WTC11 (cell line): ENCODE measurements at places on chromosomes 2 and 18. TPM values are rescaled to one million over a fixed set of nuclear protein-coding genes. Genes with fewer than 3 reads are reported as not detected.

GRCh38 chr2:240614391-240614790, 10.9 kb upstream of the GPR35 start:
- no peaks in the 10 kb centered on the region for H3K4me1 ChIP-seq
- DNase-seq, result no peak
- peaks cover 8% of the 10 kb centered on the region for H3K27me3 ChIP-seq
- no peak overlapping the region for H3K27ac ChIP-seq
- H3K4me3 ChIP-seq, result no peak overlapping the region
- peaks cover 23% of the 10 kb centered on the region for H3K36me3 ChIP-seq

DNA sequence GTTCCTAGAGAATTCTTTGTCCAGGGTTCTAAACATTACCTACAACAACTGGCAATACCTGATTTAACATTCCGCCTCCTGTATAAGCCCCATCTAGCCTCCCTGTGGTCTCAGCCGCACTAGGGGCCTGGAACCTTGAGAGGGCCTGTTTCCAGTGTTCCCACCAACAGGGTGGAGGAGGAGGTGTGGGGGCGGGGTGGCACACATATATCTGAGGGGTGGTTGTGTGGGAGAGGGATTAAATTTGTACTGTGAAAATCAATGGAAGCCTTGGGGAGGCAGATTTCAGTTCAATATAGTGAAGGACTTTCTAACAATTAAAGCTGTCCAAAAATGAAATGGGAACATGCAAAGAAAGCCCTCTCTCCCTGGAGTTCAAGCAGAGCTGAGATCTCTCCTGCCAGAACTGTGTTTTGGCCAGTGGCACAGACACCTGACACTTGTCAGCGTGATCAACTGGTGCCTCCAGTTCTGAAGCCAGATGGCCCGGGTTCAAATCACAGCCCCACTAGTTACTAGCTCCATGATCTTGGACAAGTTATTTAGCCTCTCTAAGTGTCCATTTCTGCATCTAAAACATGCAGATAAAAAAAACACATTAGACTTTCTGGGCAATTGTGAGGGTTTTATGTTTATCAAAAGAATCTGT, 17.0 kb upstream of the FZD7 start:
- DNase-seq, result no peak
- H3K4me3 ChIP-seq, result no peak overlapping the region
- H3K36me3 ChIP-seq, result no peaks in the 10 kb centered on the region
- H3K27me3 ChIP-seq, result peaks cover 32% of the 10 kb centered on the region
- H3K27ac ChIP-seq, result no peak overlapping the region

The DCC gene
- total RNA-seq, result 0.18 to 0.72 TPM (median 0.66 TPM) in 3 replicates

DNA sequence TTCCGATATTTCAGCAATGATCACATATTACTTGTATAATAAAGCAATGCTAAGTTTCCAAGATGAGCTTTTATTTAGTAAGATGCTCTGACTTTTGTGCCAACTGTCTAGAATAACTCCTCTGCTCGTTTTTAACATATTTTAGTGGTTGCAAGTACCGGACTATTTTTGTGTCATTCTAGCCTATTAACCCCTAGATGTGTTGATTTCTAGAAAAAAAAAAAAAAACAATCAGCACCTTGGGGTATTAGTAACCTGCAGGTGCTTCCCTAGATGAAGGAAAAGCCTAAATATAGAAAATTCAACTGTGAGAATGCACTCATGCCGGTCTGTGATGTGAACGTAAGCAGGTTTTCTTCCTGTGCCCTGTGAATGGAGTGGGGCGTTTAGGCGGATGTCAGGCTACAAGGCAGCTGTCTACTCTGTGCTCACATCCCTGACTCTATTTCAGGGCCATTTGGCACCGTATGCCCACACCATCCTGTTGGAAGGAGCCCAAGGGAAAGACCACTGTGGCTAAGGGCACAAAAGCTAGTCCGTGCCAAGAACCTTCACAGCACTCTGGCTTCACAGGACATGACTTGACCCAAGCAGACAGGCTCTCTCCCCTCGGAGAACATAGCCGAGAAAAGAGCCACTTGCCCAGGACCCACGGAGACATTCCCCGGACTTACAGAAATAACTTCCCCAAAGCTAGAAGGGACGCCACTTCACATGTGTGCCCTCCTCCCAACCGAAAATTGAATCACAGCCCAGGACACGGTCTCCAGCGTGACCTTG, 60.9 kb upstream of the AGAP1 start:
- no peak overlapping the region for H3K27ac ChIP-seq
- H3K36me3 ChIP-seq, result no peaks in the 10 kb centered on the region
- no peaks in the 10 kb centered on the region; the same call in 1 of the 2 replicates for H3K27me3 ChIP-seq
- H3K4me1 ChIP-seq, result no peaks in the 10 kb centered on the region

GRCh38 chr2:218029366-218030360, 26.9 kb upstream of the TNS1 start:
- H3K4me1 ChIP-seq, result peaks cover 15% of the 10 kb centered on the region
- H3K36me3 ChIP-seq, result no peaks in the 10 kb centered on the region
- no peak for DNase-seq
- H3K4me3 ChIP-seq, result no peak overlapping the region
- no peak overlapping the region for H3K27ac ChIP-seq
- peaks cover 29% of the 10 kb centered on the region for H3K27me3 ChIP-seq

- no peaks in the 10 kb centered on the region for H3K27me3 ChIP-seq
- DNase-seq, result no peak
- peaks cover 54% of the 10 kb centered on the region for H3K4me1 ChIP-seq
- no peaks in the 10 kb centered on the region for H3K36me3 ChIP-seq
- H3K4me3 ChIP-seq, result no peak overlapping the region
Observed at GRCh38 chr2:127083819-127084503, 23.0 kb downstream of the BIN1 start.

DNA sequence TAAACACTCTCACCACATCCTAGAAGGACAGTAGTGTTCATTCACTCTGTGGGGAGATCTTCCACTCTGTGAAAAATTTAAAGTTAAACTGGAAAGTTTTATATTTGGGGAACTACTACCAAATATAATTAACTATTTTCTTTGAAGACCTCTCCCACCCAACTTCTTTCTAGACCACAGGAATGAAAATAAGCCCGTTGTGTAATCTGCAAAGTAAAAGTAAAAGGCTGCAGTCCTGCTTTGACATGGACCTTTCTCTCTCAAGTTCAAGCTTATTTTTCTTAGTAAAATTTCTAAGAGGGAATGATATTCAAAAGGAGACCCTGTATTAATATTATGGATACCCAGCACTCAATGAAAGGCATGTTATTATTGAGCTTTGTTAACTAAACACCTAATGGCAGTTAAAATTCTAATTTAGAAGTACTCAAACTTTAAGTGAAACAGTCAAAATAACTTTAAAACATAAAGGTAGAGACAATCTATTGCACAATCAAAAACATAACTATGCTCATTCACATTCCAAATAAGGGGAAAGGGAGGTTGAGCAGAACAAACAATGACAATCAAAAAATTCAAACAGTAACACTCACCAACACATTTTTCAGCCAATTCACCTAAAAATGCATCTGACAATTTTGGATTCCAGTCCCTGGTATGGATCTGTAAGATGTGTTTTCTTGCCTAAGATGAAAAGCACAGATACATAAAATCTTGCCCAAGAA, 98.5 kb downstream of the ATAD2B start:
- no peaks in the 10 kb centered on the region for H3K27me3 ChIP-seq
- 0 out of 2 replicates have a peak overlapping the region, but pooled peaks have one; percentile 22 for H3K27ac ChIP-seq
- no peak for DNase-seq
- no peak overlapping the region for H3K4me3 ChIP-seq
- no peaks in the 10 kb centered on the region for H3K36me3 ChIP-seq

The NEURL3 gene
- not detected in 3 replicates for total RNA-seq

DNA sequence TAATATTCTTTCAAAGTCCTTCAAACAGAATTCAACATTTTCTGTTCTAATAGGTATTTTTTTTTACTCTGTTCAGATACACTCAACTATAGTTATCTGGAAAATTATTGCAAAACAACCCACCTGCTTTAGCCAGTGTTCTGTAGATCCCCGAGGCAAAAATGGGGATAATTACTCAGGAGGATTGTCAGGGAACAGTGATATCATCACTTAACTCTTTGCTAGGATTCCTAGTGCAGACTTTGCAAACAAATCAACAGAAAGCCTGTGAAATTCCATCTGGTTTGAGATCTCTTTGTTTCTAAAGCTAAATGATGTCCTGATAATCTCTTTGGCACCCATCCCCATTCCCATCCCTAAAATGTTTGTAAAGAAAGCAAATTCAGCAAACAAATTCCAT, 413.6 kb upstream of the MEIS1 start:
- no peaks in the 10 kb centered on the region for H3K27me3 ChIP-seq
- H3K36me3 ChIP-seq, result no peaks in the 10 kb centered on the region
- DNase-seq, result no peak
- H3K4me3 ChIP-seq, result no peak overlapping the region
- no peak overlapping the region for H3K27ac ChIP-seq
- H3K4me1 ChIP-seq, result peaks cover 12% of the 10 kb centered on the region

DNA sequence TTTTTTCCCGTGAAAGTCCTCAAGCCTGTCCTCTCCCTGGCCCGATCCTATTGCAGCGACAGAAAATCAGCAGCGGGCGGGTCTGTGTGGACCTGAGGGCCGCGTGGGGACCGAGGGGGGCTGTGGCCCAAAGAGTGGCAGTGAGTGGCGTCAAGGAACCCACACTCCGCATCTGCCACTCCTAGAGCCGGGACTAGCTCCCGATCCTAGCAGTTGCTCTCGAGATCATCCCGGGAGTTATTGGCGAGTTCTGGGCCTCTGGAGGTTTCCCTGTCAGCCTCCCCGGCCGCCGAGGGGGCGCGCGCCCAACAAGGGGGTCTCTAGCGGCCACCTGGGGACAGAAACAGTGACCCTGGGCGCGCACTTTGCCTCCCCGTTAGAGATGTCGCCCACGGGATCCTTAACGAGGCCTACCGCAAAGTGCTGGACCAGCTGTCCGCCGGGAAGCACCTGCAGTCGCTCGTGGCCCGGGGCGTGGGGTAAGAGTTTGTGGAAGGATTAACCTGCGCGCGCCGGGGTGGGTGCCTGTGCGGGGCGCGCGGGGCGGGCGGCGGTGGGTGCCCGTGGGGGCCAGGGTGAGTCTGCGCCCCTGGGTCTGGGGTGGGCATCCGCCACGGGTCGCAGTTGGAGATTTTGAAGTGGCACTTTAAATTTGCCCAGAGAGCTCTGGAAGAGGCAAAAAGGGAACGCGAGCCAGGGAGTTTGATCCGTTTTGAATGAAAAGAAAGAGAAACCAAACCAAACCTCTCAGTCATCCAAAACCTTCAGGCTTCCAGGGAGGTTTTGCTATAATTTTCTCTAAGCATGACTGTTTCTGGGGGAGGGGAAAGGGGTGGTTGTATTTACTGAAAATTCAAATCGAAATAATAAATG, 3.5 kb downstream of the ADCYAP1 start:
- H3K36me3 ChIP-seq, result no peaks in the 10 kb centered on the region; the same call in 1 of the 2 replicates
- H3K27ac ChIP-seq, result no peak overlapping the region
- DNase-seq, result peak; percentile 30

GRCh38 chr2:165633431-165633830, 160.6 kb downstream of the GALNT3 start:
- no peaks in the 10 kb centered on the region for H3K36me3 ChIP-seq
- DNase-seq, result no peak
- peak overlapping the region; percentile 91 for H3K27ac ChIP-seq
- peaks cover 52% of the 10 kb centered on the region for H3K4me1 ChIP-seq

DNA sequence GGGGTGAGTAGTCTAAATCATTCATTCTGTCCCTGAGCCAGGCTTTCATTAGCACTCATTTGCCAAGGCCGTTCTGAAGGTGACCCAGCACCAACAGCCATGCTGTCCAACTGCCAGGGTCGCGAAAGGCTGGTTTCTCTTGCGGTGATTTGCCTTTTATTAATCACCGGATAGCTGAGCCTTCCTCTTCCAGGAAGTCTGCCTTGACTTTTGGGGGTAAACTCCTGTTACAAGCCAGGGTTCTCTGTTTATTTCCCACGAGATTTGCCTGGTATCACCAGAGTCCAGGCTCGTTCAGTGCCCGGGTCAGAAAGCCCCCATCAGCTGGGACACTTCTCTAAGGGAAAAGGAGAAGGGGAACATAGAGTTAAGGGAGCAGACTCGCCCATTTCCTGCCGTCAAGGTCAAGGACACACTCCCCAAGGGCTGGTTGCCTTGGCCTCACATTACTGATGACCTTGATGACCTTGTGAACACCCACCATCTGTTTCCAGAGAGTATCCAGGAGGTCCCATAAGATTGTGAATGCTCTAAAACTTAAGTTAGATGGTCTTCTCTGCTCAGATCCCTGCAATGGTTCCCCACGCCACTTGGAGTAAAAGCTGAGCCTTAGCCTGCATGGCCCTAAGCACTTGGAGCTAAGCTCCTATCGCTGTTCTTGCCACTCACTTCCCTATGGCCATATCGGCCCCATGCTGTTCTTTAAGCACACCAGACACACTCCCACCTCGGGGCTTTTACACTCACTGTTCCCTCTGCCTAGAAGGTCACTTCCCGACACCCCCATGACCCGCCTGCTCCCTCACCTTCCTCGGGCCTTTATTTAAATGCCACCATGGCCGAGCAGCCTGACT, 118.0 kb upstream of the STPG4 start:
- peaks cover 51% of the 10 kb centered on the region for H3K4me1 ChIP-seq
- H3K27me3 ChIP-seq, result no peaks in the 10 kb centered on the region
- H3K27ac ChIP-seq, result no peak overlapping the region
- no peak for DNase-seq
- peak overlapping the region; percentile 27; the same call in 1 of the 2 replicates for H3K4me3 ChIP-seq

The TSGA10 gene
- 8.9 to 9.3 TPM (median 9.1 TPM) in 3 replicates for total RNA-seq

GRCh38 chr2:137096693-137097092, 331.3 kb downstream of the THSD7B start:
- DNase-seq, result peak; percentile 53
- no peaks in the 10 kb centered on the region for H3K27me3 ChIP-seq
- peak overlapping the region; percentile 85 for H3K27ac ChIP-seq
- peaks cover 18% of the 10 kb centered on the region for H3K4me1 ChIP-seq

DNA sequence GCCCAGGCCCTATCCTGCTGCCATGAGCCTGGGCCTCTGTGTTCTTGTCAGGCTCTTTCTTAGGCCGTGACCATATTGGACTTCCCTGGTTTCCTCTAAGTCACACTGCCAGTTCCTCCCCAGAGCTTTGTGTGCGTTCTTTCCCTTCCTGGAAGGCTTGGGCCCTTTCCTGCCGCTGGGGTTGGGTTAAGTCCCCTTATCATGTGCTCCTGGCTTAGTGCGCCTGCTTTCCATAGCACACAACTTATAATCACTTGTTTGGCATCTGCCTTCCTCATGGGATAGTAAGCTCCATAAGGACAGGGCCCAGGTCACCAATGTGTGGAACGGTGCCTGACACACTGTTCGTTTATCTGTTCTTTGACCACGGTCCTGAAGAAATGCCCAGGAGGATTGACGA, 31.3 kb downstream of the NIFK start:
- 0 out of 2 replicates have a peak overlapping the region, but pooled peaks have one; percentile 41 for H3K27ac ChIP-seq
- H3K36me3 ChIP-seq, result no peaks in the 10 kb centered on the region
- H3K27me3 ChIP-seq, result no peaks in the 10 kb centered on the region
- no peak overlapping the region for H3K4me3 ChIP-seq
- no peak for DNase-seq
- H3K4me1 ChIP-seq, result peaks cover 25% of the 10 kb centered on the region
